ENCODE measurements at places on chromosomes 7 and 10. TPM values are rescaled to one million over a fixed set of nuclear protein-coding genes. Genes with fewer than 3 reads are reported as not detected.

DNA sequence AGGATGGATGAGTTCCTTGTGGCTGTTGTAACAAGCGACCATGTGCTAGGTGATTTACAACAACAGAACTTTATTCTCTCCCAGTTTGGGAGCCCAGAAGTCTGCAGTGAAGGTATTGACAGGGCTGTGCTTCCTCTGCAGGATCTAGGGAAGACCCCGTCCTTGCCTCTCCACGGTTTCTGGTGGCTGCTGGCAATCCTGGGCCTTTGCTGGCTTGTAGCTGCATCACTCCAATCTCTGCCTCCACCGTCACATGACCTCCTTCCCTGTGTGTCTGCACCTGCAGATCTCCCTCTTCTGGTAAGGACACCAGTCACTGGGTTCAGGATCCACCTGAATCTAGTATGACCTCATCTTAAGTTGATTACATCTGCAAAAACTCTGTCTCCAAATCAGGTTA is 115.6 kb downstream of the GLRX3 start:
- H3K27ac ChIP-seq, result no peak overlapping the region
- H3K36me3 ChIP-seq, result no peaks in the 10 kb centered on the region
- H3K27me3 ChIP-seq, result no peaks in the 10 kb centered on the region
- no peak for DNase-seq

GRCh38 chr10:20110125-20111100 is 294.2 kb downstream of the PLXDC2 start:
- H3K4me3 ChIP-seq, result no peak overlapping the region
- H3K27me3 ChIP-seq, result no peaks in the 10 kb centered on the region
- DNase-seq, result no peak
- H3K27ac ChIP-seq, result no peak overlapping the region

- peak overlapping the region; percentile 98 for H3K4me3 ChIP-seq
- DNase-seq, result no peak
- H3K36me3 ChIP-seq, result peaks cover 18% of the 10 kb centered on the region
- H3K4me1 ChIP-seq, result peaks cover 41% of the 10 kb centered on the region
Observed at GRCh38 chr7:76356823-76357222, 2.0 kb downstream of the YWHAG start.

DNA sequence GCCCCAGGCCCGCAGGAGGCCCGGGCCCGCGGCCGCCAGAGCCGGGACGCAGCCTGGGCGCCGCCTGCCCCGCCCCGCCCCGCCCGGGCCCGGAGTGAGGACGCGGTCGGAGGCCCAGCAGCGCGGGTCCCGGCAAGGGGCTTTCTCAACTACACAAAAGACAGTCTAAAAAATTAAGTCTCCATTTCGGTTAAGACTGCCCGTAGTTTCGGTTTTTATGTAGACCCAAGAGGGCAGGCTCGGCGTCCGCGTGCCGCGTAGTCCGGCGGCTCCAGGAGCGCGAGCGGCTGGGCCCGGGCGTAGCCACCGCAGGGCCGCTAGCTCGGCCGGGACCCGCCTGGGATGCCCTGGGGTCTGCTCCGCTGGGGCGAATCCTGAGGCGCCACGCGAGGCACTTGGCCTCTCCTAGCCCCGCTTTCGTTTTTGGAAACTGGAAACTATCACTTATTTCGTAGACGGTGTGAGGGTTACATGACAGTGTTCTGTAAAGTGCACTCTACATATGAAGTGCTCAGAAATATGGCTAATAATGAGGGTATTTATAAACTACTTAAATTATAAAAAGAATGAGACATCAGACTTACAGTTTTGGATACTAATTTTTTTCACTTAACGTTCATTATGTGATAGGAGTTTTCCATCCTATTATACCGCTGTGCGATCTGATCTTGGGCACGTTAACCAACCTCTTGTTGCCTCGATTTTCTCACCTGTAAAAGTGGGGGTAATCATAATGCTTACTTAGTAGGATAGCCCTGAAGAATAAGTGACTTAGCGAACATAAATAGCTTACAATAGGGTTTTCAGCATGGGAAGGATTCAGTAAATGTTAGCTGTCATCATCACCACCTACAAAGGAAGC is 573 bp downstream of the BLVRA start:
- DNase-seq, result peak; percentile 41
- H3K4me1 ChIP-seq, result peaks cover 27% of the 10 kb centered on the region
- no peak overlapping the region for H3K27ac ChIP-seq
- peaks cover 27% of the 10 kb centered on the region for H3K27me3 ChIP-seq
- H3K36me3 ChIP-seq, result no peaks in the 10 kb centered on the region

GRCh38 chr10:79002336-79002735 is 66.4 kb upstream of the ZMIZ1 start:
- no peak for DNase-seq
- H3K27me3 ChIP-seq, result no peaks in the 10 kb centered on the region
- H3K36me3 ChIP-seq, result no peaks in the 10 kb centered on the region
- peaks cover 15% of the 10 kb centered on the region for H3K4me1 ChIP-seq
- H3K4me3 ChIP-seq, result no peak overlapping the region

DNA sequence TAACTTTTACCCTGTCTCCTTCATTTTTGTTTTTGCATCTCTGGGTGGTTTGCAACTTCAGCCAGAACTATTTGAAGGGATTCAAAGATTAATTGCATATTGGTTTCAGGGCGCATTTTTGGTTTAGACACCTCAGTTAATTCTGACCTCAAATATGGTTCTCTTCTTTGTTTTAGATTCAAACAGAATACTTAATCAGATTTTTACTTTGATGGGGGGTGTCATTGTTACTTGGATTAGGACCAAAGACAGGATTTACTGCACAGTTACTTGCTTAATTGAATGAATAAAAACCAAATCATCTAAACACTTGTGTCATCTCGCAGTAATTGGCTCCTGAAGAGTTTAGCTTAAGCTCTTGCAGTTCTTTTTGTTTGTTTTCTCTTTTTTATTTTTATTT is 100.9 kb downstream of the PHTF2 start:
- no peaks in the 10 kb centered on the region for H3K27me3 ChIP-seq

DNA sequence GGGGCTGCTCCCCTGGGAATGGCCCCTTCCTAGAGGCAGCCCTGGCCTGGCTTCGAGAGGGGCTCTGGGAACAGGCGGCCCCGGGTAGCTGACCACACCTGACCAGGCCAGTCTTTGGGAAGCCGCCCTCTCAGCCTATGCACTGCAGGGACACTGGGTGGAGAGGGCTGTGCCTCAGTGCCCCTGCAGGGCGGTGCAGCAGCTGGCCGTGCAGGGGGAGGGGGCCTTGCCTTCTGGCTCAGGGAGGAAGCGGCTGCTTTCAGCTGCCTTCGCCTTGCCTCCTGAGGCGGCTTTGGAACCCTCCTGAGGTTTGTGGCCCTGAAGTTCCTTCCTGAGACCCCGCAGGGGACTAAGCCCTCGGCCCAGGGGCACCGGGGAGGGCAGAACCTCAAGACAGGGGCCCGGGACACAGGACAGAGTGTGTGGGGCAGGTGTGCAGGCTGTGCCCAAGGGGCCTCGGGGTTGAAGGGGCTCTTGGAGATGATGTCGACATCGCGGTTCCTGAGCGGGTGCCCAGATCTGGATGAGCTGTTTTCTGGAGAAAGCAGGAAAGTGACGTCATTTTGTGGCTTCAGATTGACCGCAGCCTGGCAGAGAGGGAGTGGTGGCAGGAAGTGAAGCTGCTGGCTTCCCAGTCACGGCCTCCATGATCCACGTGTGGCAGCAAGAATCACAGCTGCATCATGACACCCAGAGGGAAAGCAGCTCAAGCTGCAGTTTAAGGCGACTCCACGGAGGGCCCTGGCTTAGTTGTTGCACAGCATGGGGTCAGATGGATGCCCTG is 17.7 kb downstream of the ADAM8 start:
- no peak for DNase-seq
- peaks cover 13% of the 10 kb centered on the region for H3K4me1 ChIP-seq
- H3K27me3 ChIP-seq, result peaks cover 41% of the 10 kb centered on the region
- H3K4me3 ChIP-seq, result peak overlapping the region; percentile 76
- H3K36me3 ChIP-seq, result no peaks in the 10 kb centered on the region

- H3K4me1 ChIP-seq, result no peaks in the 10 kb centered on the region
- H3K36me3 ChIP-seq, result peaks cover 2% of the 10 kb centered on the region
- H3K27ac ChIP-seq, result no peak overlapping the region
Observed at GRCh38 chr7:83148776-83149175, 13.9 kb downstream of the PCLO start.

DNA sequence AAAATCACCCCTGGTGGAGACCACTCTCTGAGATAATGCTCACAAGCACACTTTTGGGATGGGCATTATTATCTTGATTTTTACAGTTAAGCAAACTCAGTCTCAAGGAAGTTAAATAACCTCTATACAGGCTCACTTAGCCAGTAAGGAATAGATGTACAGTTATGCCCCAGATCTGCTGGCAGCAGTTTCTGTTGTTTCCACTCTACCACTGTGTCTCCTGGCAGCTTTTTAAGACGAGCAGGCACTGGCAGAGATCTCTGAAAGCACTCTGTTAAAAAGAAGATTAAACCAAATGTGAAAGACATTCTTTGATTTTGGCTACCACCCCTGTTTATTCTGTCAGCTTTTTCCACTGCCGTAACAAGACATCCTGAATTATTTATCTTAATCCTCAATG is 73.2 kb downstream of the SRI start:
- H3K4me3 ChIP-seq, result no peak overlapping the region
- H3K4me1 ChIP-seq, result no peaks in the 10 kb centered on the region
- H3K36me3 ChIP-seq, result no peaks in the 10 kb centered on the region
- H3K27me3 ChIP-seq, result no peaks in the 10 kb centered on the region
- DNase-seq, result no peak
- no peak overlapping the region for H3K27ac ChIP-seq

DNA sequence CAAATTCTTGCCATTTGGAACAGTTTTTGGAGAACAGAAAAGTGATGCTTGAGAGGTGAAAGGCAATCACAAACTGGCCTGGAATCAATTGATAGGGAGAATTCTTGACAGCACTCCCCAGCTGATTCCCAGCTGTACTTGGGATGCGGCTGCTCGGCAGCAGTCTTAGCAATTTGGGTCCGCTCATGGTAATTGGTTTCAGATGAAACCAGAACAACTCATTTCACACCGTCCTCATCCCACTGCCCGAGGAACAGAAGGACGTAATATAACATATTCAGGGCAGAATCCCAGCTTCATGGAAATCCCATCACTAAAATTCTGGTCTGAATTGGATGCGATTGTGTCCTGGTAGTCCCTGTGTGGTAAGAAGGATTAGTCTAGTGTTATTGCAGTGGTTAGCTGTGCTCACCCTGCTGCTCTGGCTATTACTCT is 223.3 kb upstream of the FERD3L start:
- H3K4me1 ChIP-seq, result no peaks in the 10 kb centered on the region
- DNase-seq, result no peak
- H3K27ac ChIP-seq, result no peak overlapping the region
- no peak overlapping the region for H3K4me3 ChIP-seq

- H3K4me1 ChIP-seq, result peaks cover 12% of the 10 kb centered on the region
- no peak overlapping the region for H3K27ac ChIP-seq
- H3K27me3 ChIP-seq, result no peaks in the 10 kb centered on the region
- no peaks in the 10 kb centered on the region for H3K36me3 ChIP-seq
- no peak for DNase-seq
Observed at GRCh38 chr7:18386607-18387006, 108.9 kb upstream of the HDAC9 start.

The CNPY1 gene
- total RNA-seq, result 2.4 TPM

The ATRNL1 gene
- 44.1 TPM for total RNA-seq

Data from neural crest cell (in vitro differentiated cells).